Nasal cavity respiratory epithelium epithelial cell of viscerocranial mucosa (primary cell): ENCODE measurements at places on chromosomes 7 and 10. TPM values are rescaled to one million over a fixed set of nuclear protein-coding genes. Genes with fewer than 3 reads are reported as not detected.

TFPI2 gene
- total RNA-seq = 1.7 and 5.8 TPM in 2 replicates

AS3MT gene
- total RNA-seq = 2.1 and 5.8 TPM in 2 replicates

CHST3 gene
- 18.8 and 55.2 TPM in 2 replicates for total RNA-seq

ADD3 gene
- 24.3 and 111 TPM in 2 replicates for total RNA-seq

MSMB gene
- 0.34 and 21.0 TPM in 2 replicates for total RNA-seq

SPDYE9 gene
- not detected in 2 replicates for total RNA-seq

CCZ1B gene
- total RNA-seq = 34.5 and 52.6 TPM in 2 replicates

CCDC172 gene
- not detected in 2 replicates for total RNA-seq

ITGB8 gene
- 7.9 and 80.3 TPM in 2 replicates for total RNA-seq

CDHR3 gene
- 0.34 and 1.9 TPM in 2 replicates for total RNA-seq

SPDYE18 gene
- total RNA-seq = not detected in 2 replicates

NACAD gene
- total RNA-seq = 0.34 and 0.43 TPM in 2 replicates

PON1 gene
- total RNA-seq = not detected in 2 replicates

ENO4 gene
- not detected in 2 replicates for total RNA-seq

H2AZ2 gene
- 98.1 and 104 TPM in 2 replicates for total RNA-seq

SFTPA1 gene
- not detected in 2 replicates for total RNA-seq

FAM25A gene
- 342 TPM in 1 of 2 replicates, not detected in the other for total RNA-seq

AKR1C4 gene
- total RNA-seq = not detected in 2 replicates

LAMB1 gene
- total RNA-seq = 112 and 224 TPM in 2 replicates

CYP26C1 gene
- total RNA-seq = under 0.01 TPM in 1 of 2 replicates, not detected in the other

HACD1 gene
- 20.2 and 22.6 TPM in 2 replicates for total RNA-seq

SUMF2 gene
- 203 and 339 TPM in 2 replicates for total RNA-seq

AGMO gene
- 0.50 TPM in 1 of 2 replicates, not detected in the other for total RNA-seq

TMEM236 gene
- total RNA-seq = under 0.01 and 0.07 TPM in 2 replicates

GRM8 gene
- not detected in 2 replicates for total RNA-seq

PRKCQ gene
- 4.1 and 4.8 TPM in 2 replicates for total RNA-seq

CPXM2 gene
- total RNA-seq = 0.07 TPM in 1 of 2 replicates, not detected in the other

SPDYE6 gene
- not detected in 2 replicates for total RNA-seq

SLK gene
- total RNA-seq = 98.4 and 119 TPM in 2 replicates

RASA4 gene
- 1.7 and 2.9 TPM in 2 replicates for total RNA-seq

TAS2R5 gene
- total RNA-seq = 1.0 and 4.4 TPM in 2 replicates

TMEM178B gene
- total RNA-seq = 0.07 and 0.34 TPM in 2 replicates

ANXA8L1 gene
- 35.2 and 362 TPM in 2 replicates for total RNA-seq

ATAD1 gene
- total RNA-seq = 69.4 and 82.0 TPM in 2 replicates

FANK1 gene
- 2.7 and 7.0 TPM in 2 replicates for total RNA-seq

CYP51A1 gene
- total RNA-seq = 263 and 279 TPM in 2 replicates

ZNF365 gene
- 2.9 and 5.5 TPM in 2 replicates for total RNA-seq

CABCOCO1 gene
- not detected in 2 replicates for total RNA-seq

TMEM254 gene
- 13.0 and 20.7 TPM in 2 replicates for total RNA-seq

KNDC1 gene
- under 0.01 and 0.07 TPM in 2 replicates for total RNA-seq

RNLS gene
- total RNA-seq = 7.9 and 14.1 TPM in 2 replicates
